ENCODE measurements at places on chromosomes 5 and 9.

- no peak for DNase-seq
These were observed 184.1 kb downstream of the CCDC192 start for GRCh38 chr5:127887282-127887681.

DNA sequence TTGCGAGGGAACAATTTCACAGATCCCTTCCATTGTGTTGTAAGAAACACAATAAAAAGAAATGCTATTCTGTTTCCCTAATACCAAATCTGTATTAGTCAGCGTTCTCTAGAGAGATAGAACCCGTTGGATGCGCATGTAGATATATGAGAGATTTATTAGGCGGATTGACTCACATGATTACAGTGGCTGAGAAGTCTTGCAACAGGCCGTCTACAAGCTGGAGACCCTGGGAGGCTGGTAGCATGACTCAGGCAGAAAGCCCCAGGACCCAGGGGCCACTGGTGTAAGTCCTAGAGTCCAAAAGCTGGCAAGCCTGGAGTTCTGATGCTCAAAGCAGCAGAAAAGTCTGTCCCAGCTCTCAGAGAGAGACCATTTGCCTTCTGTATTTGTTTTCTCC is 18.4 kb upstream of the IL17B start:
- no peak for DNase-seq

GRCh38 chr5:158816011-158816696 is 283.6 kb downstream of the EBF1 start:
- DNase-seq, result peak; percentile 14

DNA sequence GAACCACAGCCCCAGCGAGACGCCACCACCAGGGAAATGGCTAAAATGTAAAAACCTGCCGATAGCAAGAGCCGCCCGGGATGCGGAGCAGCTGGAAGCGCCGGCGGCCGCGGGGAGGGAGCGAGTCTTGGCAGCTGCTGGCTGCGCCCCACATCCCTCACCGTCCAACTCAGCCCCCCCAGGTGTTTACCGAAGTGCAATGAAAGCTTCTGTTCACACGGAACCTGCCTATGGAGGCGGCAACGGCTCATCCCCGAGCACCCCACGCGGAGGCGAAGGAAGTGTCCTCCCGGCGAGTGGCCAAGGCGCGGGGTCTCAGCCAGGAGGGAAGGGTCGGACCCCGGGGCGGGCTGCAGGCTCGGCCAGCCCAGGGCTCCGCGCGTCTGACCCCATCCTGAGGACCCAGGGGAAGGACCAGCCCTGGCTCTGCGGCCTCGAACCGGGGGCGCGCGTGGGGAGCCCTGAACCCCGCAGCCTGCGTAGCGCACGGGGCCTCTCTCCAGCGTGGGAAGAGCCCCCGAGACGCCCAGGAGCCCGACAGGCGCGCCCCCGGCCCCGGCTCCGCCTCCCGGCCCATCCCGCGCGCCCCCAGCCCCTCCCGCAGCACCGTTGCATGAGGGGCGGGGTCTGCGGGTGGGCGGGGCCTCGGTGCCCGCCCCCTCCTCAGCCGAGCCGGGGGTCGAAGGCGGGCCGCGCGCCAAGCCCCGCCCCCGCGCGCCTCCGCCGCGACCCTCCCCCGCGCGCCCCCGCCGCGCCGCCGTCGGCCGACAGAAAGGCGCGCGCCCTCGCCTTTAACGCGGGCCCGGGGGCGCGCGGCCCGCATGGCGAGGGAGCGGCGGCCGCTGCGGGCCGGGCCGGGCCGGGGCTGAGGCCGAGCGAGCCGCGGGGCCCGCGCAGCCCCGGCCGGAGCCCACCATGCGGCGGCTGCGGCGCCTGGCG is at the start of gene DIPK1B:
Gene DIPK1B, plus strand, starts transcription at position 822 of the 939 bp plus-strand sequence. Its CDS starts 94 bp downstream, at position 916.
- DNase-seq, result no peak

- DNase-seq, result peak; percentile 45
These were observed 71.5 kb downstream of the IL6ST start for GRCh38 chr5:55923177-55923771.

GRCh38 chr9:69319324-69320025 is 5.5 kb upstream of the ENTREP1 start:
- DNase-seq, result no peak

DNA sequence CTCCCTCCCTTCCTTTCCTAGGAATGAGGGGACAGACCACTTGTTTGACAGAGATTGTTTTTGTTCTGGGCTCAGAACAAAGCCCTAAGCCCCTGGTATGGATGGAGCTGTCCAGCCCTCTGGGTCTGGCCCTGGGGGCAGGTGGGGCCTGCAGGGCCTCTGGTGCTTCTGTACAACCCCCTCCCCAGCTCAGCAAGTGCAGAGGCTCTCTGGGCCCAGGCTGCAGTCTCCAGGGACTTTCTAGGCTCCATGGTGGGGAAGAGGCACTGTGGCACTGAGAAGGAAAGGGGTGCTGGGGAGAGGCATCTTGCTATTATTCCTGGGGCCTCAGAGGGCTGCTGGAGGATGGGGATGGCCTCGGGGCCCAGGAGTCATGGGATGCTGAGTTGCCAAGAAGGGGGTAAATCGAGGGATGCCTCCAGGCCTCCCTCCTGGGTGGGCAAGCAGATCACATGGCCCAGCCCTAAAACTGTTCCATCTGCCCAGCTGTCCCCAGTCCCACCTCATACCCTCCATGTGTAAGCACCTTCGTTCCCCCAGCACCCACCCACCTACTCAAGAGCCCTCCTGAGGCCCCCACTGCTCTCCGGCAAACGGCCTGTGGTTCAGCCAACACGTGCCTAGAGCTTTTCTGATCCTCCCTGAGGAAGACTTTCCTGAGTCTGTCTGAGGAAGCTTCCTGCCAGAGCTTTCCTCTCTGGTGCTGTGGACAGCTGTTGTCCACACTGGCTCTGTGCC is 225.7 kb downstream of the CACNA1B start:
- no peak for DNase-seq

DNA sequence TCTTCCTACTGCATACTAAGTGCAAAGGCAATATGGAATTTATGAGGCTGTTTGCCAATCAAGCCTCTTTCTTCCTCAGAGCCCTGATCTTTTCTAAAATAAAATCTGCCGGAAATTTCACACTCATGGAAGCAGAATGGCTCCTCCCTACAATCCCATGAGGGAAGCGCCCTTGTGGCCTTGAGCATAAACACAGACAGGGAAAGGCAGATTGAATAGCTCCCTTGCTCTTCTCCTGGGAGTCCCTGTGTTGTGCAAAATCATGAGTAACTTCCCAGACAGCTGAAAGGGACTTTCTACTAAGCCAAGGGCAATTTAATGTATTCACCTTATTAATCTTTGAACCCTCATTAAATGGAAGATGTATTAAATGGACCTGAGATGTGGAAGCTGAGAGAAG is 226.1 kb upstream of the PIK3R1 start:
- peak; percentile 36 for DNase-seq

- DNase-seq, result no peak
These were observed 145.7 kb downstream of the CWC27 start for GRCh38 chr5:64914396-64914795.

DNA sequence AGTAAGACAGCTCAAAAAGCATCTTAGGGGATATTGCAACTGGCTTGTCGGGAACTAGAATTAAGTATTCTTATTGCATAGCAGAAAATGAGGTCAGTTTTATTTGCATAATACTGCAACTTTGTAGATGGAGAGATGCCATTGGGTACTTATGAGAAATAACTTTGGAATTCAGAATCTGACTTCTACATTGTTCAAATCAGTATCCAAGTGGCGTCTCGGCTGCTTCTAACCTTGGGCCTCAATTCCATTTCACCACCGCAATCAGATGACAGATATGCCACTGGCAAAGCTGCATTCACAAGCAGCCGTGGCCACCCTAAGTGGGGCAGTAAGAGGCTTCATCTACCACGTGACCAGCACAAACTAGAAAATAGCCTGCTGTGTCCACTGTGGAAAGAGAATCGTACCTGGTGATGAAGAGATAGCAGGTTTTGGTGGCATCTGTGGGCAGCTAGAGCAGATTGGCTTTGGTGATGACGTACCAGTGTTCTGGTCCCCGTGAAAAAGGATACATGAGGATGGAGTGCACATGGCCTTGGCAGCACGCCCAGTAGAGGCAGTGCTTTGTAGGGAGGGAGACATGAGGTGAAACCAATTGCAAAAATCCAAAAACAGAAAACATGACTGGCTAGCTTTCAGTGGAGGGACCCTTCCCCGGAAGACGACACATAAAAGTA is 116.6 kb downstream of the KLHL3 start:
- no peak for DNase-seq

- DNase-seq, result no peak
These were observed 81.3 kb downstream of the IZUMO3 start for GRCh38 chr9:24464319-24464951.

DNA sequence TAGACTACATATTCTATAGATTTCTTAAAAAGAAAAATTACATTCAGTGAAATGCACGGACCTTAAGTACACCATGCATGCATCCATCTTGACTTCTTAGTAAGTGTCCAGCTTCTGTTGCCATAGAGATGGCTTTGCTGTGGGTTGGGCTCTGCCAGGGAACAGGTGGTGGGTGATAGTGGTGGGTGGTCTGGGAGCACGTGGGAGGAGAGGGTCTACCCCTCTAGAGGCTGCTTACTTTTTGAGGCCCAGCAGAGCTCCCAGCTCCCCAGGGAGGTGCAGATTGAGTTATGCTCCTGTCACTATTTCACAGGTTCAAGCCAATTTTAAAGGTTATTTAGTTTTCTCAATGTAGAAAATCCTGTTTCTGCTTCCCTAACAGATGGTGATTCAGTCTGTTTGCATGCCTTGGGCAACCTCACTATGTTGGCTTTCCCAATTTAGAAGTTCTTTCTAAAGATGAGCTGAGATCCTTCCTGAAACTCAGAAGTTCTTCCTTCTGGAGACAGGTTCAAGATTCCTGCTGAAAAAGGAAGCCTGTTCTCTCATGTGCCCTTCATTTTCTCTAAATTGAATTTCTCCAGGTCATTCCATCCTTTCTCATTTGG is 107.4 kb upstream of the LHFPL2 start:
- peak; percentile 68 for DNase-seq

DNA sequence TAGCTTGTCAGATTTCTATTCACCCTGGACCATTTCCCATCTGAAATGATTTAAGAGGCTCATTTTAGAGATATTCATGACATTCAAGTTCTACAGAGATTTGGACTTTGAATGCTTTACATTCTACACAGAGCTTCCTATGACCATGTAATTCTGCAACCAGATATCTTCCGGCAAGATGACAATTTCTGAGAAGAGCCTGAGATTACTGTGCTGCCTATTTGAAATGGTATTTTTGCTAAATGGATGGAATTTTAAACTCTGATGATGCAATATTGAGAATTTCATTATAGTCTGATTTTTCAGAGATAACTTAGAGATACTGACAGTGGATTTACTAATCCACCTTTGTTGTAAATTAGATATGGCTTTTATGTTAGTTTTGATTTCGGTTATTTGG is 16.0 kb upstream of the ACOT12 start:
- DNase-seq, result no peak
